ENCODE measurements at places on chromosomes 16 and 17.

- no peaks in the 10 kb centered on the region for H3K27me3 ChIP-seq
- H3K4me1 ChIP-seq = no peaks in the 10 kb centered on the region
- no peak overlapping the region for H3K27ac ChIP-seq
- no peaks in the 10 kb centered on the region for H3K36me3 ChIP-seq
- no peak overlapping the region for H3K4me3 ChIP-seq
- no peak for DNase-seq
Measured at GRCh38 chr16:19858340-19859018, 26.2 kb downstream of the GPRC5B start.

- no peak for DNase-seq
- no peak overlapping the region for H3K27ac ChIP-seq
- no peak overlapping the region for H3K4me3 ChIP-seq
Measured at GRCh38 chr17:78223061-78223460, 8.4 kb upstream of the TMEM235 start.

GRCh38 chr16:4524571-4524970 is 14.0 kb downstream of the CDIP1 start:
- H3K4me1 ChIP-seq = no peaks in the 10 kb centered on the region
- no peak overlapping the region for H3K4me3 ChIP-seq
- H3K36me3 ChIP-seq = peaks cover 1% of the 10 kb centered on the region
- H3K27me3 ChIP-seq = no peaks in the 10 kb centered on the region
- DNase-seq = no peak

GRCh38 chr16:29925105-29925756 is 795 bp downstream of the KCTD13 start:
- H3K27ac ChIP-seq = peak overlapping the region; percentile 89
- peaks cover 15% of the 10 kb centered on the region for H3K4me1 ChIP-seq
- no peak for DNase-seq

DNA sequence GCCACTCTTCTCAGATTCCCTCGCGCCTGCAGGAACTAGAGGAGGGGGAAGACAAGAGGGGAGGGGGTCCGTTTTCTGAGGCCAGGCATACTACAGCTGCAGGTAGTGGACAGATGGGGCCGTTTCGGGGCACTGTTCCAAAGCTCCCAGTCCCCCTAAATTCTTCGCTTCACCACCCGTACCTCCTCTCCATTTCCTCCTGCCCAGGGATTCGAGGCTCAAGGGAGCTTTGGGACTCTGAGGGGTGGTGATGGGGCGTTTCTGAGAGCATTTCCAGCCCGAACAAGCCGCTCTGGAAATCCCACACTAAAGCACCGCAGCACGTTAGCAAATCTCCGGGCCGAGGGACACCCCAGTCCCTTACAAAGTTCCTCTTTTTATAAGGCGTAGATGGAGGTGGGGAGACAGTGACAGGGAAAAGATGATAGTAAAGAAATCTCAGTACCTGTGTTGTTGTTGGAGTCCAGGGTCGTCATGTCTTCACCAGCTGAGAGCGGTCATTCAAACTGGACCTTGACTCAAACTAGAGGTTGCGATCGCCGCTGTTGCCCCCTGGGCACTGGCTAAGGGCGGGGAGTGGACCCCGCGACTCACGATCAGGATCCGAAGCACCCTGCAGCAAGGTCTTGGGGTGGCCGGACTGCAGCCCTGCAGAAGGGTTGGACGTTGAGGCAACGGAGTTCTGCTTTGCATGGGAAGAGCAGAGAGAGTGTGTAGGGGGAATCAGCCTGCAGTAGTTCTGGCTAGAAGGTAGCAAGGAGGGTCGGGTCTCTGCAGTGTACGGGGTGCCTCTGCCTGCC is 570 bp downstream of the NR1D1 start:
- peak overlapping the region; percentile 59 for H3K4me3 ChIP-seq
- H3K27me3 ChIP-seq = no peaks in the 10 kb centered on the region
- peak overlapping the region; percentile 92 for H3K27ac ChIP-seq
- DNase-seq = peak; percentile 21
- peaks cover 39% of the 10 kb centered on the region for H3K4me1 ChIP-seq

GRCh38 chr17:73533127-73533526 is 111.1 kb downstream of the SDK2 start:
- peaks cover 1% of the 10 kb centered on the region for H3K27me3 ChIP-seq
- H3K4me1 ChIP-seq = no peaks in the 10 kb centered on the region
- H3K36me3 ChIP-seq = no peaks in the 10 kb centered on the region

DNA sequence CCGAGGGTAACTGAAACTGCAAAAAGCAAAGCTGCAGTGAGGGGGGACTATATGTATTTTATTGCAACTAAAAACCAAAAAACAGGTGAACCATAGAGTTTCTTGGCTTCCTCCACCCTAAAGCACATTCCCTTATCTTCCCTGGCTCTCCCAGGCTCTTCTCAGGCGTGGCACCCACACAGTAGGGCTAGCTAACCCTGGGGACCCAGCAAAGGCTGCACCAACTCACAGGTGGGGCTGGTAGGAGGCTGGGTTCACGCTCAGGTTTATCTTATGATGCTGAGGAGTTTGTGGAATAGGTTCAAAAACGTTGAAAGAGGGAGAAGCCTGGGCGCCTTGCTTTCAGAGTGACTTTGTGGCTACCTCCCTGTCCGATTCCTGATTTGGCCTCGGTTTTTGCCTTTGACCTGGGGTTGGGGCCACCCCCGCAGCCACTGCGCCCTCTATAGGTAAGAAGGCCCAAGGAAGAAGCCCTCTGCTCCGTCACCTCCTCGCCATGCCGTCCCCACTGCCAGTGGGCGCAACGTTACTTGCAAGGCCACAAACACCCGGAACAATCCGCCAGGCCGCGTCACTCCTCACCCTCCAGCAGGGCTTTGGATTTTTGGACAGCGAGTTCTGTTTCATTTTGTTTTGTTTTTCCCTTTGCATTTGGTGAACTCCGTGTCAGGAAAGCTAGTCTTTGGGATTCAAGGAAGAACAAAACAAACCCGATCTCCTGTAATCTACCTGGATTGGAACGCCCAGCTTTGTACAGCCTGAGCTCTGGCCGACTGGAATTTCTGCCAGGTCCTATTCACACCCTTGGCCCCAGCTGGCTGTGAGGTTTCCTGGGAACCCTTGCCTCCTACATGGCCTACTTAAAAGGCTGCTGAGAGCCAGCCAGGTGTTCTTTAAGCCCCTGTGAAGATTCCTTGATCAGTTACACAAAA is 60.8 kb downstream of the TBC1D16 start:
- H3K4me1 ChIP-seq = peaks cover 13% of the 10 kb centered on the region
- no peak overlapping the region for H3K4me3 ChIP-seq
- no peak for DNase-seq
- H3K27ac ChIP-seq = no peak overlapping the region
- no peaks in the 10 kb centered on the region for H3K27me3 ChIP-seq

GRCh38 chr16:68987734-68988457 is 117.6 kb upstream of the HAS3 start:
- DNase-seq = no peak
- H3K27ac ChIP-seq = peak overlapping the region; percentile 17
- no peak overlapping the region for H3K4me3 ChIP-seq
- no peaks in the 10 kb centered on the region for H3K27me3 ChIP-seq
- no peaks in the 10 kb centered on the region for H3K36me3 ChIP-seq
- H3K4me1 ChIP-seq = peaks cover 16% of the 10 kb centered on the region

GRCh38 chr17:29283961-29284360 is 10.0 kb downstream of the NUFIP2 start:
- H3K36me3 ChIP-seq = peaks cover 20% of the 10 kb centered on the region
- no peaks in the 10 kb centered on the region for H3K27me3 ChIP-seq
- no peak overlapping the region for H3K4me3 ChIP-seq
- DNase-seq = no peak

DNA sequence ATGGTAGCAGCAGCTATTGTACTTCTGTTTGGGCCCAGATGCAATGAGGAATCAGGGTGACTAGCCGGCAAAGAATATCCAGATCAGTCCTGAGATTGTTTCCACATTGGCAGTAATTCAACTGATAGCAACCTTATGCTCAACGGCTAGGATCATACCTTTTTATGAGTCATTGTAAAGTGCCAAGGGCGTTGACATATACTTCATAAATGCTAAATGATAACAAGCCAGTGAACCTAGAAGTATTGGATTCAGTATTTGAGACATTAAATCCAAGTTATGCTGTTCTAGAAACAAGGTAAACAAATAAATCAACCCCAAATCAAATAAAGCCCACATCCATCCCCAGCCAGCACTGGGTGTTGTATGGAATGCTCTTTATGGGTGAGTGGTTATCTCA is 207.1 kb upstream of the ZFHX3 start:
- no peaks in the 10 kb centered on the region for H3K27me3 ChIP-seq
- no peak overlapping the region for H3K27ac ChIP-seq
- DNase-seq = no peak
- H3K36me3 ChIP-seq = no peaks in the 10 kb centered on the region

GRCh38 chr17:50815400-50815799 is 20.0 kb upstream of the WFIKKN2 start:
- no peaks in the 10 kb centered on the region for H3K27me3 ChIP-seq
- peaks cover 9% of the 10 kb centered on the region for H3K4me1 ChIP-seq
- H3K27ac ChIP-seq = no peak overlapping the region
- no peak overlapping the region for H3K4me3 ChIP-seq

DNA sequence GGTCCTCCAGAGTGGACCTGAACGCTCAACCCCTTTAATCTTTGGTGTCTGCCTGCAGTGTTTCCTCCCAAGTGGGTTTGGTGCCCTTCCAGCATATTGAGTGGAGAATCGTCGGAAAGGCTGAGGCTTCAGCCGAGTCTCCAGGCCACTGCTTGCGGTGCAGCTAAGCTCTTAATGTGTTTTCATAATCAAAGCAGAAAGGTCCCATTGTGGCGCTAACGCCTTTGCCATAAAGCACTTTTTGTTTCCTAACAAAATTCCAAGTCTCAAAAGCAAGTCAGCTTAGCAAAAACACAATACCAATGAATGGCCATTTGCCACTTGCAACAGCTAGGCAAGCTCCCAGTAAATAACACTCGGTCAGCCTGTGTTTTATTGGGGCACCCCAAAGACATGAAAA is 57.6 kb downstream of the KSR1 start:
- DNase-seq = no peak
- no peak overlapping the region for H3K4me3 ChIP-seq
- no peak overlapping the region for H3K27ac ChIP-seq
- no peaks in the 10 kb centered on the region for H3K36me3 ChIP-seq
- H3K4me1 ChIP-seq = peaks cover 11% of the 10 kb centered on the region
- no peaks in the 10 kb centered on the region for H3K27me3 ChIP-seq

DNA sequence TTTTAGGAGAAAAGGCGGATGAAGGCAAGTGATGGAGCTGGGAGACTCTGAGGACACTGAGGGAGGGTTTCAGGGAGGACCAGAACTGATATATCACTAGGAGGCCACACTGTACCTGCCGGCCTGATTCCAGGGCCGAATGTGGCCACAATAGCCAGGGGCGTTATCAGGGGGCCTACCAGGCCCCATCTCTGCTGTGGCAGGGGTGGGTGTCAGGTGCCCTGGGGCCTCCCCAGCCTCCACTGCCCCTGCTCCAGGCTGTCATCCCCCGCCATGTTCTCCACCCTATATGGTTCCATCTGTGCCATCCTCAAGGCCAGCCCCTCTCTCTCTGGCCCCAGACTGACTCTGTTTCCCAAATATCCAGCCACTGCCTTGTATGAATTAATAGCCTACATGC is 246.5 kb downstream of the GSG1L start:
- H3K36me3 ChIP-seq = no peaks in the 10 kb centered on the region
- no peak for DNase-seq
- H3K27ac ChIP-seq = no peak overlapping the region
- H3K4me3 ChIP-seq = no peak overlapping the region

DNA sequence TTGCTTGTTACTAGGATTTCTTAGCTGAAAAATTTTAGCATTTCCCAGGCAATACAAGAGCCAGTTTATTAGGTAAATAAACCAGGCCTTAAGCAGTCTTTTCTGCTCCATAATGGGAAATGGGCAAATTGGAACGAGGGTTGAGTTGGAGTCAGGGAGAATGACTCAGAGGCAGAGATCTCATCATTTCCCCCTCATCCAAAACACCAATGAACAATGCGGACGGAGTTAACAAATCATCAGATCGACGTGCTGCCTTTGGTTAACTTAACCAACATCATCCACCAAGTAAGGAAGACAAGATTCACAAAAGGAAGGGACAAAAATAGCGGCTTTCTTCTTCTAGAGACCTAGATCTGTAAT is 243.5 kb downstream of the STX8 start:
- no peak overlapping the region for H3K4me3 ChIP-seq
- H3K27me3 ChIP-seq = no peaks in the 10 kb centered on the region
- H3K27ac ChIP-seq = no peak overlapping the region
- DNase-seq = no peak
- no peaks in the 10 kb centered on the region for H3K36me3 ChIP-seq
- H3K4me1 ChIP-seq = no peaks in the 10 kb centered on the region
